C1 segment of cervical spinal cord (tissue), 14 donors: ENCODE measurements at places on chromosomes 1 and 21.

DNA sequence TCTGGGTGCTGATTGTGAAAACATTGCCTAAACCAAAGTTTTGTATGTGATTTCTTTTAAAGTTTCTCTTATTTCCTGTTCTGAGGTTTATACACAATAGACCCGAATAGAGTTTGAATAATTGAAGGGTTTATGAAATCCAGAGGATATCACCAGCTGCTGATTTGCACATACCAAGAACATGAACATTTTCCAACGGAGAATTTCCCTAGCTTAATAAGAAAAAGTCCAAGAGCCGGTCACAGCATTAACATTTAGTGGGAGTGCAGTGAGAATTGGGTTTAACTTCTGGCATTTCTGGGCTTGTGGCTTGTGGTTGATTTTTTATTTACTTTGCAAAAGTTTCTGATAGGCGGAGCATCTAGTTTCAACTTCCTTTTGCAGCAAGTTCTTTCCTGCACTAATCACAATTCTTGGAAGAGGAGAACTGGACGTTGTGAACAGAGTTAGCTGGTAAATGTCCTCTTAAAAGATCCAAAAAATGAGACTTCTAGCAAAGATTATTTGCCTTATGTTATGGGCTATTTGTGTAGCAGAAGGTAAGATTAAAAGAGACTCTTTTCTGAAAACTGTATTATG lies at the start of gene CFH:
TSS of gene CFH (plus strand) at position 407 of the 579 bp plus-strand sequence. CDS start at position 482, 75 bp downstream.
- DNase-seq = no peak

GRCh38 chr1:7869136-7869920 lies 16.5 kb upstream of the UTS2 start:
- no peak for DNase-seq

DNA sequence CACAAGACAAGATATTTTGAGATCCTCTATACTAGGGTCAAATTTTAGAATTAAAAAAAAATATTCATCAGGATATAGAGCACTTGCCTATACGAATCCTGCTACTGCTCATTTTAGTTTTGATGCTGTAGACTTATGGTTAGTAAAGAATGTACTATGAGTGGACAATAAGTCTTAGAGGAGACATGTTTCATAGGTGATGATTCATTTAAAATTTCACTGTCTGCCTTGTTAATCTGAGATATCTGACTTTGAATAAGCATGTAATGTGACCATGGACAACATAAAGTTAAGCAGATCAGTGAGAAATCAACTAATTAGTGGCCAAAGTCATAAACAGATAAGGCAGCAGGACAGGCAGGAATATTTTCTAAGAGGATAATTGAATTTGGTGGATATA lies 106.8 kb upstream of the HP1BP3 start:
- DNase-seq = no peak

DNA sequence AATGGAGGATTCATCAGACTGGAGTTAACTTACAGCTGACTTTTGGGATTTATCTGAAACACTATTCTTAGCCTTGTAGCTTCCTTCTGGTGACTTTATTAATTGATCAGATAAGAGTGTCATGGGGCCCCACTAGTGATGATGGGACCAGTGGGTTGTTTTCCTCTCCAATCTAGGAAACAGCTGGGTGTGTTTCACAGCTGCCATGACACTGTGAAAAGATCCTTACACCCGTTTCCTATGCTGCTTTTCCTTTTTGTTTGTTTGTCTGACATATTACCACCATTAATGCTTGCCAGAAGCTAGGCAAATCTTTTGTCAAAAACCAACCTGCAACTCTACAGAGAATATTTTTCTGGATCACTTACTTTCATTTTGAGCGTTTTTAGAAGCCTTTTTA lies 86.2 kb downstream of the ZBTB18 start:
- DNase-seq = no peak

DNA sequence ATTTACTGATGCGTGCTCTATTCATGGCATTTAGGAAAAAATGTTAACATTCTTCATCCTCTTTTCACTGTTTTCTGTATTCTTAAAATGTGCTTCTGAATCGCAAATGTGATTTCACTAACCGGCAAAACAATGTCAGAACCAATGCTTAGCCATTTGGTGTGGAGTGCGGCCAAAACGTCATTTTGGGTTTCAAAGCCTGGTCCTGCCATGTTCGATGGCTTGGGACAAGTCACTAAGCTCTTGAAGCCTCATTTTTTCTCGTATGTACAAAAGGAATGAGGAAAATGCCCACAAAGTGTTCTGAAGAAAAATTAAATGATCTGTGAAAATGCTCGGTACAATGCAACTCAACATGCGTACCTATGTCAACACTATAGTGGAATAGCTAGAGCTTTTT lies 175.3 kb downstream of the APP start:
- DNase-seq = no peak

- no peak for DNase-seq
These were observed 34.9 kb upstream of the TSNAX start for GRCh38 chr1:231493421-231494185.

DNA sequence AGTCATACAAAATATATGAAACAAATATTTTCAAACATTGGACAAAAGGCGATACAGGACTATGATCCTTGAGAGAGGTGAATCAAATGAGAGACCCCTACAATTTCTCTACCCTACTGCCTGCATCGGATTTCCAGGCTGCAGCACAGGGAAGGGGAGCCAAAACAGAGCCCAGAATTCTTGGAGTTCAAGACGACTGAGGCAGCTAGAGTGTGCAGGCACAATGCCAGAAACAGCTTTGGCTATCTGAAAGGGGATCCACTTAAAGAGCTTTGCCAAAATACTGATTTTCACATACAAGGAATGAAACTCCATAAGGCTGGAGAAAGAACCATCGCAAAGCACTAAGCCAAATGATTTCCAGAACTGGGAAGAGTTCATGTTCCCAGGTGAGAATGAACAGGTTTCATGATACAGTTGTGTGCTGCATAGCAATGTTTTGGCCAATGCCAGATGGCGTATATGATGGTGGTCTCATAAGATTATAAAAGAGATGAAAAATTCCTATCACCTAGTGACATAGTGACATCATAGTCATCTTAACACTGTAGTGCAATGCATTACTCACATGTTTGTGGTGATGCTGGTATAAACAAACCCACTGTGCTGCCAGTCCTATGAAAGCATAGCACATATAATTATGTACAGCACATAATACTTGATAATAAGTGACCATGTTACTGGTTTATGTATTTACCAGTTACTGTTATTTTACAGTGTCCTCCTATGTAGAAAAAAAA lies 77.5 kb downstream of the KCND3 start:
- no peak for DNase-seq

DNA sequence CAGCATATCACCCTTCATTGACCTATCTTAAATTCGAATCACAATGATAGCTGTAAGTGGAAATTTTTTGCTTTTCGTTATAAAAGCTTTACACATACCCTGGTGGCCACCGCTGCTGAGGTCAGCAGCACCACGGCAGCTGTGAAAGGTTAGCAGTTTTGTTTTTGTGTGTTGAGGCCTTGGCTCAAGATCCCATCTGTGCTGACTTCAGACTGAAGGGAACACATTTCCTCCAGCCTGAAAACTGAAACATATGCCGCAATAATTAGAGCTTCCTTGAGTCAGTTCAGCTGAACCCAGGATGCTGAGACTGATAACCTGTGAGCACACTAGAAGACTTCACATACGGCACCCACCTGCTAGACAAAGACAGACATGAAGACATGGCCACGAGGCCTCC lies 103.0 kb downstream of the SMYD3 start:
- no peak for DNase-seq

- DNase-seq = no peak
These were observed 1348.0 kb downstream of the MRPL39 start for GRCh38 chr21:24259241-24259640.

DNA sequence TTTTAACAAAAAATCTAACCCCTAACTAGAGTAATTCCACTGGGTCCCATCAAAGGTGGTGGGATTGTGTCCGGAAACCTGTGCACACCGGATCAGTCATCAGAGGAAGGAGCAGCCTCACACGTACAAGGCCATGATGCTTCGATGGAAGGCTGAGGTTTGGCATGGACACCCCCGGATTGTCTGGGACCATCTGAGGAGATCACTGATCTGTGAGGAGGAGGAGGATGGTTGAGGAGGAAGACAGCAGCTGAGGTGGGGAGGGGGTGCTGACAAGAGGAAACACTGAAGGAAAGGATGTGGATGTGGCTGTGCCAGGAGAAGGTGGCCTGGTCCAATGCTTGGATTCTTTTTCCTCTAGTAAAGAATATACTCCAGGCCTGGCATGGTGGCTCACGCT lies 41.3 kb downstream of the GPR161 start:
- DNase-seq = no peak

GRCh38 chr1:232226197-232226712 lies 403.7 kb downstream of the SIPA1L2 start:
- DNase-seq = no peak

DNA sequence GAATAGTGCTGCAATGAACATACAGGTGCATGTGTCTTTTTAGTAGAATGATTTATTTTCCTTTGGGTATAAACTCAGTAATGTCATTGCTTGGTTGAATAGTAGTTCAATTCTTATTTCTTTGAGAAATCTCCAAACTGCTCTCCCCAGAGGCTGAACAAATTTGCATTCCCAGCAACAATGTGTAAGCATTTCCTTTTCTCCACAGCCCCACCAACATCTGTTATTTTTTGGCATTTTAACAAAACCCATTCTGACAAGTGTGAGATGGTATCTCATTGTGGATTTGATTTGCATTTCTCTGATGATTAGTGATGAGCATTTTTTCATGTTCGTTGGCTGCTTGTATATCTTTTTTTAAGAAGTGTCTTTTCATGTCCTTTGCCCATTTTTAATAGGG lies 21.9 kb upstream of the EEIG2 start:
- DNase-seq = no peak

DNA sequence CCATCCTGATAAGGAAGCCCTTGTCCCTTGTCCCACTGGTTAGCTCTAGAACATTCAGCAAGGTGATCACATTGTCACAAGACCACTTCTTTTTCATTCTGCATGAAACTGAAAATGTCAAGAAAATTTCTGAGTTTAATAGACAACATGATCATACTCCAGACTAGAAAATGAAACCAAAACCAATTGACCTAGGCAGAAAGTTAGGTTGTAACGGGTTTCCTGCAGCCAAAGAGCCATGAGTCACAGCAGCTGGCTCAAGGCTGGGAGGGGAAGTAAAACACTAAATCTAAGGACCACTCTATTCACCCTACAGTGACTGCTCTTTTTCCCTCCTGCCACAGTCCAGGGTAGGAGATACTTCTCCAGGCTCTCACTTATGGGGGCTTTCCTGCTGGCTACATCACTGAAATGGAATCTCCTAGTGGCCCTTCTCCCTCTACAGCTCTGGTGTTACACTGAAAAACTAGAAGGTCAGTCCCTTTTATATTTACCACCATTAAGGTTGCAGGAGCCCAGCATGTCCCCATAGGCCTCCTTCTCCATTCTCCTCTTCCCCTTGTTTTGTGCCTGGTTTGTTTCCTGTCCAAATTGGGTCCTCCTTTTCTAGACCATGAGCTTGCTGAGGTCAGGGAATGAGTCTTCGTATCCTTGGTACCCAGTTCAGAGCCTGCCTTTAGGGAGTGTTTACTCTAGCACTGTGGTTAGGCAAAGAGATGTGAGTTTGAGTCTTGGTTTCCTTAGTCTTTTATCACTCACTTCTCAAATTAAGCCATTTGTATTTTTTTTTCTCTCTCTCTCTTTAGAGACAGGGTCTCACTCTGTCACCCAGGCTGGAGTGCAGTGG lies 236.5 kb upstream of the JUN start:
- DNase-seq = no peak

DNA sequence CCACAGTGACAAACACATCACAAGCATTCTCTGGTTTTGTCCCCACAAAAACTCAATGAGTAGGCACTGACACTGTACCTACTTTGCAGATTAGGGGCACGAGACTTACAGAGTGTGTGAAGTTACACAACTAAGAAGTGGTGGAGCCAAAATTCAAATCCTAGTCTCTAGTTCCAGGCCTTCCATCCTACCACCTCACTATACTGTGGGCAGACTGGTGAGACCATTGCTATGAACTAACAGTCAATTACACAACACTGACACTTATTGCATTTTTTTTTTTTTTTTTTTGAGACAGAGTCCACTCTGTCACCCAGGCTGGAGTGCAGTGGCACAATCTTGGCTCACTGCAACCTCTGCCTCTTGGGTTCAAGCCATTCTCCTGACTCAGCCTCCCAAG lies 71.4 kb downstream of the KCNN3 start:
- DNase-seq = no peak

DNA sequence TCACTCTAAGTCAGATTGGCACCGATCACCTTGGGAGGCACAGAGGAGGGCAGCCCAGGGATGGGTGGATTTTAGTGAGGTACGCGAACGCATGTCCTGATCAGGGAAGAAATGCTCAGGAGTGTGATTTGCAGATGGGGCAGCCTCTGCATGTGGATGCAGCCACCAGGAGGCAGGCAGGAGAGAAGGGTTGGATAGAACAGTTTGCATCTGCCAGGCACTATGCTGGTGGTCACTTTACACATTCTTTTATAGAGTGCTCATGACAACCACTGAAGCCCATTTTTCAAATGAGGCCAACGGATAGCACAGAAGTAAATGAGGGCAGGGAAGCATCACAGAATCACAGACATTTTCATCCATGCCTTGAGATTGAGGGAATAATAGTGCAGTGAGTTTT lies 5.7 kb downstream of the LAMB3 start:
- DNase-seq = no peak

DNA sequence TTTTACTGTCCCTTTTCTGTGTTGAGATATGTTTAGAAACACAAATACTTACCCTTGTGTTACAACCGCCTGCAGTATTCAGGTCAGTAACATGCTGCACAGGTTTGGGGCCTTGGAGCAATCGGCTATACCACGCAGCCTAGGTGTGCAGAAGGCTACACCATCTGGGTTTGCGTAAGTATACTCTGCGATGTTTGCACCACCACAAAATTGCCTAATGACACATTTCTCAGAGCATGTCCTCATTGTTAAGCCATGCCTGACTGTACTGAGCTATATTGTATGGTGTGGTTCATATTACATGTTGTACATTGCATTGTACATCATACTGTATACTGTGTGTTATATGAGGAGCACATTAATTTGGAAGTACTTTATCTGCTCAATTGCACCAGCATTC lies 247.4 kb downstream of the RHOU start:
- DNase-seq = no peak

DNA sequence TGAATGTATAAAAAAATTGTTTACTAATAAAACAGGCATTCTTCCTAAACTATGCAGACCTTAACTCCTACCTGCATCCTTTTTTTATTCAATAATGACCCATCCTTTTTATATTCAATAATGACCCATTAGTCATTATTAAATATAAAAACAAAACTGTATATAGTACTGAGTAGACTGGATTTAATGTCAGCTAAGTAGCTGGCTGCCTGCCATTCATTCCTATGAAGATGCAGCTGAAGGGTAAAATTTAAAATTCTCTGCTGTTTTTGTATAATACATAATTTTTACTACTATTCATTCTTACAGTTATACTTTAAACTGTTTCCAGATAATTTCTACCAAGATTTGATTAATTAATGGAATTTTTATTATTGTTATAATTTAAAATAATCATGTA lies 79.3 kb downstream of the DENND1B start:
- DNase-seq = no peak

GRCh38 chr1:89888480-89889322 lies 67.9 kb downstream of the LRRC8D start:
- no peak for DNase-seq

- no peak for DNase-seq
These were observed 3.1 kb downstream of the COL6A1 start for GRCh38 chr21:45984584-45985095.
